ENCODE measurements at places on chromosomes 7 and 10.

GRCh38 chr7:130114374-130114773 lies 44.0 kb downstream of the KLHDC10 start:
- DNase-seq, result no peak

- no peak for DNase-seq
These were observed 205.3 kb upstream of the ZNF32 start for GRCh38 chr10:43854007-43854406.

GRCh38 chr7:139811066-139811465 lies 18.0 kb upstream of the TBXAS1 start:
- no peak for DNase-seq

DNA sequence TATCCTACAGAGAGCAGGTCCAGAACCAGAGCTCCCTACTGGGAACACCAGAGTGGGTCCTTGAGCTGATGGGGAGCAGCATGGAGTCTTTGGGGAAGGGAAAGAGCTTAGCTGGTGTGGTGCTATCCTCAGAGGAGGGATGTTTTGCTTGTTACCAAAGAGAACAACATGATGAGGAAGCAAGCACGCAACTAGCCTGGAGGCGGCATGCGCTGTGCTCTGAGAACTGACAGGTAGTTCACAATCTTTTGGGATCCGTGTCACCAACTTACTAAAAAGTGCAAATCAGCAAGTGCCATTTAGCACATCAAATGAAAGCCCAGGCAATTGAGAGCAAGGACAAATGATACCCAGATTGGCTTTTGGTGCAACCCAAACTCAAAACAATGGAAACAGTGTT lies 257.9 kb downstream of the DPP6 start:
- no peak for DNase-seq

DNA sequence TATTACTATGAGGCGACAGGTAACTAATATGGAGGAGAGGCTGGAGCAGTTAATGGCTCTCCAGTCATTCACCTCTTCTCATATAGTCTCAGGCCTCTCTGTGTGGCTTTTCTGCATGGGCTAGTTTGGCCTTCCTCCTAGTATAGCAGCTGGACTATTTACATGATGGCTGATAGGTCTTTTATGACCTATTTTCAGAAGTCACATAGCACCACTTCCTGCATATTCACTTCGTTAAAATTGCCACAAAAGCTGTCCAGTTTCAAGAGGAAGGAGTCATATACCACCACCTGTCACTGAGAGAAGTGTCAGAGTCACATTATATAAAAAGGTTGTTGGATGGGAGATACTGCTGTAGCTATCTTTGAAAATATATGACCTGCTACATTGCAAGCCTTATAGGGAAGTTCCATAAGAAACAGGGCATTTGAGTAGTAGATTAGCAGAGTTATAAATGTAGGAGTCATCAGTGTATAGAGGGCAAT lies 8.0 kb upstream of the DMTF1 start:
- no peak for DNase-seq

GRCh38 chr7:157497367-157497743 lies 160.6 kb downstream of the DNAJB6 start:
- peak; percentile 0 for DNase-seq

DNA sequence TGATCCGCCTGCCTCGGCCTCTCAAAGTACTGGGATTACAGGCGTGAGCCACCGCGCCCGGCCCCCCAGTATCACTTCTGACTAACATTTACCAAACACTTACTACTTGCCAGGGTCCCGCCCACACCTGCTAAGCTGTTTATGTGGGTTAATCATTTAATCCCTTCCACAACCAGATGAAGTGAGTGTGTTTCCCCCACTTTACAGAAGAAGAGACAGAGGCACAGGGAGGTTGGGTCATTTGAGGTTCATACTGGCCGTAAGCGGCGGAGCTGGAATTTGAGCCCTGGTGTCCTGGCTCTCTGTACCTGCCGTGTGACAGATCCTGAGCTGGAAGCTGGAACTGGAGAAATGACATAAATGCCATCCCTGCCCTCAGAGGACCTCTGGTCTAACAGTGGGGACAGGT lies 15.1 kb upstream of the VPS37D start:
- no peak for DNase-seq

DNA sequence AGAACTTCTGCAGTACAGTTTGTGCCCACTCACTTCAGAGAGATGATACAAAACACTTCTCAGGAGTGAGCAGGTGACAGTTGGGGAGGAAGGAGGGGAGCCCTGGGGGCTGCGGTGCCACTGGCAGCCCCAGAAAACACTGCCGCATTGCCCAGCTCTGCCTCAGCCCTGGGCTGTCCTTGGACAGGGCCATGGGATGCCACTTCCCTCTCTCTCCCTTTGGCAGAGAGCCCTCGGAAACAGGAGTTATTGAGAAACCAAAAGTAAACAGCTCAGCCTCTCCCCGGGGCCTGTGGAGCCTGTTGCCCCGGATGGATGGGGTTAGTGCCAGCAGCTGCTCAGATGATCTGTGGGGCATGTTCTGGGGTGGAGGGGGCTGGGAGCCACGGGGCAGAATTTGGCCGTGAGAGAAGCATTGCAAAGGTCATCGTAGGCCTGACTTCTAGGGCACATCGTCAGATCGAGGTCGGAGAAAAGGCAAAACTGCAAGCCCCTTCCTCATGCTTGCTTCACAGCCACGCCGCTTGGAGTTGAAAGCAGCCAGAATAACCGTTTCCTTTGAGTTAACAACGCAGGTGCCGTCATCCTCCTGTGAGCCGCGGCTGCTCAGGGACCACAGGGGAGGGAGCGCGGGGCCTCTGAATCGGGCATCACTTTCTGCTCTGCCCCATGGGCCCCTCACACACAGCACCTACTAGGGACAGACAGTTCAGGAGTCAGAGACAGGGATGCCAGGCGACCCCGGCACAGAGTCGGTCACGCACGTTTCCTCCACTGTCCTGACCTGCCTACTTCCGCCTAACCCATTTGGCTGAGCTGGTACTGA lies 256.4 kb downstream of the CAMK1D start:
- peak; percentile 51 for DNase-seq

DNA sequence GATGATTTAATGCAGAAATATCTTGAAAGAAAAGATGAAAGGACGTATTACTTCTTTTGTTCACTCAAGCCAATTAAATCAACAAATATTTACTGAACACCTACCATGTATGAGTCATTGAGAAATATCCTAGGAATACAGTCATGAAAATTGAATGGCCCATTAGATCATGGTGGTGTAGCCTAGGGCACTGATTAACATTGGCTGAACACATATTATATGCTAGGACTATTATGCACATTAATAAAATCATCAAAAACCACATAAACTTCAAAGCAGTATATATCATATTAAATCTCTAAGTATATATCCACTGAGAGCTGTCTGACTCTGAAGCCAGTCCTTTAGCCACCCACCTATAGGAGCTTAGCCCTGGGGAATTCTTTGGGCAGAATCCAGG lies 41.8 kb downstream of the FAM204A start:
- DNase-seq, result no peak

GRCh38 chr7:8442051-8442813 lies 8.8 kb downstream of the NXPH1 start:
- DNase-seq, result no peak

- DNase-seq, result peak; percentile 11
These were observed 19.4 kb downstream of the ZFAND2A start for GRCh38 chr7:1140476-1141104.

DNA sequence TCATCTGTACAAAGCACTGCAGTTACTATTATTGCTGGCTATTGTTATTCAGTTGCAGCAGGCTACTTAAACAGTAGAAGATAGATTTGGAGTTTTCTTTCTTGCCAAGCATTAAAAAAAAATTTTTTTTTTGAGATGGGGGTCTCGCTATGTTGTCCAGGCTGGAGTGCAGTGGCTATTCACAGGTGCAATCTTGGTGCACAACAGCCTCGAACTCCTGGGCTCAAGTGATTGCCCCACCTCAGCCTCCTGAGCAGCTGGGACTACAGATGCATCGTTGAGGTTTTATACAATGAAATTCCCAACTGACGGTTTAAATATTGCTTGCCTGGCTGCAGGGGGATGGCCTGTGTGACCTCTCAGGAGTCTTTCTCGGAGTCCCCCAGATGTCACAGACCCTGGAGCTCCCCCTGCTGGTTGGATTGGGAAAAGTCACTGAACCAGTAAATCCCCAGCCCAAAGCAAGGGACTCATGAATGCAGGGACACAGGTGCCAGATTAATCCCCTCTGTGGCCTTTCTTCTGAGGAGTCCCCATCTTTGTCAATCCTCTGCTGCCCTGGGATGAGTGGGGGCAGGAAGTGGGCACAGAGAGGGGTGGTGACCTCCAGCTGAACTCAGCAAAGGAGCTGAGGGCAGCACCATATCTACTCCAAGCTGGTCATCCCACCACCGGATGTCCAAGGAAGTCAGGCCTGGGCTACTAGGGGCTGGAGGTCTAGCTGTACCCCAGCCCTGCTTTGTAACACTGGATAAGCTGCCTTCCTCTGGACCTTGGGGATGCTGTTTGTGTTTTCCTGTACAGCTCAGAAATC lies 149.6 kb downstream of the C10orf105 start:
- DNase-seq, result peak; percentile 85

DNA sequence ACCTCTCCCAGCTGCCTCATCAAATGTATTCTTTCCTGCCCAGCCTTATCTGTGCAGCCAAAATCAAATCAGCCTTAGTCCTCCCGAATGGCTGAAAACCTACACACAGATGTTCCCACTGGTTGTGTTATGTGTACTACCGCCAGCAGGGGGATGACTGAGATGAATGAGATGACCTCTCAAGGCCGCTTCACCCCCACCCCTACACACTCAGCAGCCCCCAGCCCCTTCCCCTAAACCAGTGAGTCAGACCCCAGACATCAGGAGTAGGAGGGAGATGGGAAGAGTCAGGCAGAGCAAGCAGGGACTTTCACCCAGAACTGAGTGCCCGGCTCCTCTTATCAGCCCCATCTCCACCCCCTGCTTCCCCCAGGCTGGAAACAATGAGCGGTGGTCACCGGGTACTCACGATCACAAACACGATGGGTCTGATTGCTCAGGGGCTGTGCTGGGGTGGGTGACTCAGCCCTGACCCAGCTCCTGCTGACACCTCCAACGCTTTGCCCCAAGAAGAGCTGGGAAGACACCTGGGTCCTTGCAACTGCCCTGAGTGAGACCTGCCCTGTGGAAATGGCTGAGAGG lies 6.5 kb upstream of the C10orf105 start:
- peak; percentile 87 for DNase-seq

DNA sequence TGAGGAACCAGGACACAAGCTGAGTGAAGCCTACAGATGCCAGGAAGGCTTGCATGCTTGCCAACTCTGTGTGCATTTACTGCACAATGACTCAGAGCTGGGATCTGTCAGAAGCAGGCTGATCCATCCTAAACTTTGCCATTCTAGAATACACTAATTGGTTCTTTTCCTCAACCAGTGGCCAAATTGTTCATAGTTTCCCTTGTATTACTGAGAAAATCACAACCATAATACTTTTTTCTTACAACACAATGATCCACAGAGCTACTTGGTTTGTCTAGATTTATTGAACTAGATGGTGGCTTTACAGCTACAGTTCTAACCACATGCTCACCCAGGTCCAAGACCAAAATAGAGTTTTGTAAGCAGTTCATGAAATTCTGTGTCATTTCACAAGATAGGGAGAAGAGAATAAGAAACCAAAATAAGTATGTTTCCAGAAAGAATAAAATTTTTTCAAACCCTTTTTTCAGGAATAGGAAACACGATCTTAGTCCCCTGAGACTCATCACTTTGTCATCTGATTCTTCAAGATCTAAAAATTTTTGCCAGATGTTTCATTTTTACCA lies 21.0 kb upstream of the LRRC17 start:
- no peak for DNase-seq

DNA sequence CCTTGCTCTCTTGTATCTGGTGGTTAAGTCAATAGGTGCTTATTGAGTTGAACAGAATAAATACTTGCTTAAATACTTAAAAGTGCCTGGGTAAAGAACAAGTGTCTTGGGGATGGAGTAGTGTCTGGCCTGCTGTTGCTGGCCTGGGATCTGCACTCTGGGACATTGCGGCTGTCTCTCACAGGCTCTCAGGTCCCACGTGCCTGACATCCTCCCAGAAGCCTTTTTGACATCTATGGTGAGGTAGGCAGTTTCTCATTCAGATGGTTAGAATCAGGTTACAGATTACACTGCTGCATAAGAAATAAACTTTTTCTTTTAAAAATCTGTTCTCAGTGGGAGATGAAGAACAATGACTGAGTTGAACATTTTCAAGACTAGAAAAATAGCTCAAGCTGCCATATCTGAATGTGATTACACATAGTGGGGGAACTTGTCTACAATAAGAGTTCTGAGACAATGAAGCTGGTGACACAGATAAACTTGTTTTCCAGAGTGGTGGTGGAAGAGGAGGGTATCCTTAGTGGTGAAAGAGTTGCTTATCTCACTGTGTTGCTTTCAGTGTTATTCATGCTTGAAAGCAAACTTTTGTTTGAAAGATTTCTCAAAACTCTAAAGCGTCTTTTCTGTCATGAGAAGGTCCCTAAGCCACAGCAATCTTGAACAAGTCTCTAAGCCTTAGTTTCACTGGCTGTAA lies 9.7 kb downstream of the SORCS3 start:
- no peak for DNase-seq

DNA sequence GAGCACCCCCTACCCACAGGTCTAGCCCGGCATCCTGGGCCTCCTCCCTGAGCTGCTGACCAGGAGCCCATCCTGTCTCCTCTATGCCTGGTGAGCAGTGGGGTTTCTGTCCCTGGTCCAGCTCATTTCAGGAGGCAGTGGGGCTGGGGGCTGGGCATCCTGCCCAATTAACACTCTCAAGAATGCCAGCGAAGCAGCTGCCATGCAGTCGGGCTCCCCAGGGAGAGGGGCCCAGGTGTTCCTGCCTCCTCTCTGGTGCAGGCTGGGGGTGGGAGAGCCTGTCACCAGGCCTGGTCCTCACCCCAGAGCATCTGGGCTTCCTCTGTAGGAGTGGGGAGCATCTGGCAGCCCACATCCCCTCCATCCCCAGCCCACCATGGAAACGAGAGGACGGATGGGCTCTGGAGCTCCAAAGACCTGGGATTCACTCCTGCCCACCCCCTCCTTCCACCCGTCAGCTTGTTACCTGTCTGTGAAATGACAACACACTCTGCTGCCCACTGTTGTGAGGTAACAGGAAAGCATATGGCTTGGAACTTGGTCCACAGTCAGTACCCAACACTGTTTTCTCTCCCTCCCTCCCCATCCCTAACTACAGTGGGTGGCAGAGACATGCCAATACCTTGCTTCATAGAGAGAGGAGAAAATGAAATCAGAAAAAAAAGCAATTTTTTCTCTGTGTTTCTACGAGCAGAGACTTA lies 69.1 kb downstream of the SLIT1 start:
- no peak for DNase-seq

DNA sequence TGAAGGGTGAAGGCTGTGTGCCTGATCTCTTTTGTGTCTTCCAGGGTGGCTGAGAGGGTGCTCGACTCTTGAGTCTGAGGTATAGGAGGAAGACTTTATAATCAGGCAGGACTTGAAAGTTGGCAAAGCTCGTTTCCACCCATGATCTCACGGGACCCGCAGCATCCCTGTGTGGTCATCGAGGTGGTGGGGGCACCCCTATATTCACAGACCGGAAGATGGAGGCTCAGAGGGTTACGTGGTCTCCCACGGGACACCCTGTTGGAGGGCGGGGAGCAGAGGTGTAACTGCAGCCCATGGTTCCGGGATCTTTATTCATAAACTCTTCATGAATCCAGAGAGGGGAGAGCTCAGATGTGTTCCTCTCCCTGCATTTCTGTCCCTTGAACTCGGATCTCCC lies 9.6 kb upstream of the SHH start:
- DNase-seq, result no peak

All from stimulated activated CD4-positive, alpha-beta T cell treated with anti-CD3 and anti-CD28 coated beads, Interleukin-4, amount 100 ng/mL, for 24 hours (primary cell).